Effector CD4-positive, alpha-beta T cell (primary cell): ENCODE measurements at places on chromosomes 2 and 18.

DNA sequence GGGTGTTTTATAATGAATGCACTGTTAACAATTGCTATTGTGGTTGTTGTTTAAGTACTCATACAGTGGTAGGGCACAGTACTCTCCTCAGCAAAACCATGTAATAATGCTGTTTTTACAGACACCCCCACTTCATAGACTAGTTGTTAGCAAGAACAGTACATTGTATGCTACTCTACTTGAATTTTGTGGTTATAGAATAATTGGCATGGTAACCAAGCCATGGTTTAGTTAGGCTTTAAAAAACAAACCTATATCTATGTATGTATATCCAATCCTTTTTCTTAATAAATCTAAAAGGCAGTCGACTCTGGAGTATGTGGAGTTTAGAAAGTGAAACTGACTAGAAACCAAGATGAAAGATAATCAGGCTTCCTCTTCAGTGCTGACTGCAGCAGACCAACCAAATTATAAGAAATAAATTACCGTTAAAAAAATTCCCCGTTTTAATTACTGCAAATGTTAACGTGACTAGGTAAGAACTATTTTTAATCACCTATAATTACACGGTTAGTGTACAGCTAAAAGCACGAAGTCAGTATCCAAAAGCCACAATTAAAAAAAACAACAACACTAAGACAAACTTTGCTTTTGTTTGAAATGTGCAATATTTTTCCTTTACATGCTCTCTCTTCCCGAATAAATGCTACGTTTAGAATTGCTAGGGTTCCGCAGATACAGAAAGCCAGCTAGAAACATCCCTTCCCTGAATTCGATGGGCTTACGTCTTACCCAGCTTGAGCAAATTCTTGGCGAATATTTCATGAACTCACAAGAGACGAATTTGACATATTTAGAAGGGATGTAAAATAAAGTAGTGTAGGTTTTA, 113.3 kb upstream of the SERTAD2 start:
- DNase-seq: no peak

- no peak for DNase-seq
Observed at GRCh38 chr2:16413285-16413684, 252.3 kb downstream of the CYRIA start.

DNA sequence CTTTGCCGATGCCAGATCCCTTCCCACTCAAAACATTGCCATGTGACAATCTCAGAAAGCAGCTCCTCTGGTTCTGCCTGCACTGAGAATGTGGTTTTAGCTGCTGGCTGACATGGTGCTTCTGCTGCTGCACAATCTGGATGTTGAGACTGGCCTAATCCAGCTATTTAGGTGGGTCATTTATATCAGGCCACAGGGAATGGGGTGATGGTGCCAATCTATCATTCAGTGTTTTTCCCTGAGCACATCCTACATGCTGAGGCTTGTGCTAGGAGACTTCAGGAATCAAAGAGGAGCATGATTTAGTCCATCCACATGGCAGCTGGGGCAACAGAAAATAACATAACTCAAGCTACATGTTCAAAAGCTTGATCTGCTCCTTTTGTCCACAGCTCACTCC, 144.7 kb downstream of the CYRIA start:
- DNase-seq: no peak

GRCh38 chr18:10354241-10354811, 100.1 kb upstream of the APCDD1 start:
- DNase-seq: no peak

GRCh38 chr18:66553824-66554223, 50.1 kb downstream of the CDH19 start:
- DNase-seq: no peak

- no peak for DNase-seq
Observed at GRCh38 chr2:108635630-108636354, 83.5 kb upstream of the RANBP2 start.

GRCh38 chr2:45898819-45899218, 247.3 kb downstream of the PRKCE start:
- DNase-seq: no peak

DNA sequence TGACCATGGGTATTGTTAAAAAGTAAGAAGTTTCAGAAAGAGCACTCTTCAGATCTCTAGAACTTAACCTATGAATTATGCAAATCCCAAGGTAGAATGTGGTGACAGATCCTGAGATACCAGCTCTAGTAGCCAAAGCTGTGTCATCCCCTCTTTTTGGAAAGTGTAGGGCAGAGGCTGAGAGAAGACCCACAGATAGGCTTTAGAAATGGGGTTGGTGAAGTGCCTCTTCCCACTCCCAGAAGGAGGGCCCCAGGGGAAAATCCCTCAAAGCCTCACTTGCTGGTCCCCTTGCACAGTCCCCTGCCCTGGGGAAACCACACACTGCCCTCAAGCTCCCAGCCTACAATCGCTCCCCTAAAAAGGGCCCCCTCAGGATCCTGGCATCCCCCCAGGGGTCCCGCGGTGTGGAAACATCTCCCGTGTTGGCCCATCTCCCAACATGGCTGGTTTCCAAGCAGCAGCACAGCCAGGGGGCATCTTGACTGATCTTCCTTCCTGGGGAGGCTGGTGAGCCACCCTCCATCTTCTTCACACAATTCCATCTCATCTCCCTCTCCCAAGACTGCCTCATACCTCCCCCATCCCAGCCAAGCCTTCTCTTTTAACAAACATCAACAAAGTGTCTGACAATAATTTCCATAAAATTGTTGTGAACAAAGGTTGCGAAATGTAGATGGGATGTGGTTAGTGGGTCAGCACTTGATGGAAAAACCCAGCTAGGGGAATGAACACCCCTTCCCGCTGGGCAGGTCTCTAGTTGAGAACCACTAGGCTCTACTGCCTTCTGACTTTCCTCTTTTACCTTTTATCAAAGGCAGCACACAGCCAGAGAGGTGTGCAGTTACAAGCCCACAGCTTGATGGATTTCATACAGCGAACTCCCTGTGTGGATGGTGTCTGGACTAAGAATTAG, 25.1 kb downstream of the MAL start:
- DNase-seq: no peak

DNA sequence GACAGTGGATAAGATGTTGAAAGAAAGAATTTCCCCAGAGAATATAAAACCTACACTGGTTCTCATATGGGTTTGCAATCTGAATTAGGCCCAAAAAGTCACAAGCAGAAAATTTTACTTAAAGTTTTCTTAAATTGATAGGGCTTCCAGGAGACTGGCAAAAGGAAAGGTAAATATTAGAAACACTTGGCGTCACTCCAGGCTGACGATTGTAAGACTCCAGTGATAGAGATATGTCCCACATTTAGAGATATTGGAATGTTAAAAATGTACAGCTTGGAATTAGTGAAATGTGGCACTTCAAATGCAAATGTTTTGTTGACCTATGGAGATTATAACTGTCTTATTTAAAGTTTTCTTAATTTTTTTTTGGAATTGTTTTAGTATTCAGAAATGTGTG, 14.0 kb downstream of the YIPF4 start:
- no peak for DNase-seq
